Transverse colon (tissue), 4 donors: ENCODE measurements at places on chromosomes 4 and X. TPM values are rescaled to one million over a fixed set of nuclear protein-coding genes. Genes with fewer than 3 reads are reported as not detected.

DNA sequence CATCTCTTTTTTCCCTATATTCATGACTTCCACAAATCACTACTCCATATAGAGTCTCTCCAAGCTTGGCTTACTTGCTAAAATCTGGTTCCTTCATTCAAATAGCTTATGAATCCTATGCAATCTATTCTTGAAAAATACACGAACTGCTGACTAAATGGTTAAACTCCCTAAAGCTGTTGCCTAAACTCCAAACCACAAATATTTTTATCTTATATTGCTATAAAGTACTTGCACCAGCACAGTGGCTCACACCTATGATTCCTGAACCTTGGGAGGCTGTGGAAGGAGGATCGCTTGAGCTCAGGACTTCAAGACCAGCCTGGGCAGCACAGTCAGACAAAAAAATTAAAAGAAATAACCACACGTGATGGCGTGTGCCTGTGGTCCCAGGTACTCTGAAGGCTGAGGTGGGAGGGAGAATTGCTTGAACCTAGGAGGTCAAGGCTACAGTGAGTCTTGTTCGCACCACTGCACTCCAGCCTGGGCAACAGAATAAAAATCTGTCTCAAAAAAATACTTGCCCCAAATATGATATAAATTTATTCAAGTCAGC is 2.2 kb downstream of the FBXO8 start:
- DNase-seq = no peak

DNA sequence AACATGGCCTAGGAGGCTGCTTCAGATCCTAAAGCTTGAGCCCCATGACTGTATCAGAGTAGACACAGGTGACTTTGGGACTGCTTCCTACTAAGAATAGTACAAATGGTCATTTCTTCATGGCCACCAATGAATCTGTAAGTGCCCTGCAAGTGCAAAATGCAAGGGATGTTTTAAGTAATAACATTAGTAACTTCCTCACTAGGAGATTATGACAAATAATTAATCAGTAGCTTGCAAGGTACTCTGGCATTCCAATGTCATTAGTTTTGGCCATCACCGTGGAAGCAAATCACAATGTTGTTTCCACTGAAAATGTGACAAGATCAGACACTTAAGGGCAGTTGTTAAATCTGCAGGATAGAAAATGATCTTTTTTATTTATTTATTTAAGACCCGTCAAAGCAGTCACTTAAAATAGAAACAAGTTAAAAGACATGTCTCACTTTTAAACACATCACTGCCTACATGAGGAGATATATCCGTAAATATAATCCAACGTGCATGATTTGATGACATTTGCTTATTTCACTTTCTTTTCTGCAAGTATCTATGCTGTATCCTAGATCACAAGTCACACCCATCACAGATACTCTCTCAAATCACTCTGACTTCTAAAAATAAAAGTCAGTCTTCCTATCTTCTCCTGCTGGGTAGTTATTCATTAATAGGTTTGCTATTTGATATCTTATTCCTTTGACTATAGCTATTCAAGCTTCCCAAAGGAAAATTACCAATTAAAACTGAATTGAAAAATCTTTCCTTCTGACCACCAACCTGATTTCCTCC is 400.6 kb downstream of the IL15 start:
- no peak for DNase-seq

GRCh38 chr4:25500626-25501316 is 123.7 kb downstream of the ANAPC4 start:
- no peak for DNase-seq

DNA sequence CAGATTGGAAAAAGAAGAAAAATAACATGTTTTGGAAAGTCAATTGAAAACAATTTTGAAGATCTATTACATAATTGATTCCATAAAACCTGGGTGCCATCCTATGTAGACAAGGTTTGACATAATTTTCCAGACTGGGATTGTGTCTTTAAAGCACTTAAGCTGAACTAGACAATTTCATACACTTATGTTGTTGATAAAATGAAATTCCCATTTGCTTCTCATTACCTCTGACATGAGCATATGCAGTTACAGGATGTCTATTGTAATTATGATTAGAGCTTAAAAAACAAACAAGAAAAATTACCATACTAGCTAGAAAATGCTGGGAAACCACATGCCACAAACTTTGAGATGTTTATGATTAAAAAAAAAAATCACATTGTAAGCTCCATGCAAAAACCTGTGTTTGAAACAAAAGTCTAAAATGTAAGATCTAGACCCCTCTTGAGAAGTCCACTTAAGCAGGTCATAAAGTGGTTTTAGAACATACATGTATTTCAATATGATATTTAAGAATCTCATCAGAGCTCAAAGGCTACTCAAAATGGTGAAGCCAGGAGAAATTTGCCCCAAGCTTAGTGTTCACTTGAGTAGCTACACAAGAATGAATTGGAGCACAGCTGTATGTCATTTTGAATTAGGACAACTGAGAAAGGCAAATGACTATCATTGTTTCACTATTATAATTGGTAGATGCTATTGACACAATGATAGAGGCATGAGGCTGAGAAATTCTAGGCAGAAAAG is 181.1 kb upstream of the PABPC4L start:
- DNase-seq = no peak

DNA sequence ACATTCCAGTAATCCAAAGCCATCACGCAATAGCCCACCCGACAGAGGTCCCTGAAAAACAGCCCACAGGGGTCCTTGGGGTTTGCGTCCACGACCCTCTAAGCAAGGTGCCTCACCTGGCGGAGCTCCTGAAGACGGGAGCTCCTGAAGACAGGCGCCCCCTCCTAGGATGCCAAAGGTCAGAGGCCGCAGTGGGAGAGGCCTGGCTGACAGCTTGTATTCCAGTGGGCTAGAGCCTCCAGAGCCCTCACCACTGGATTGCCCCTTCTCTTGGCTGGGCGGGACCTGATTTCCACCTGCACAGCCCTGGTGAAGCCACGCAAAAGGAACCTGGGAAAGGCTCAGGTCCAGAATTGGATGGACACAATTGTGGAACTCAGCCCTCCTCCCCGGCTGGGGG is 29.7 kb upstream of the WFS1 start:
- DNase-seq = no peak

GRCh38 chrX:97326456-97326855 is 442.7 kb downstream of the RPA4 start:
- DNase-seq = no peak

DNA sequence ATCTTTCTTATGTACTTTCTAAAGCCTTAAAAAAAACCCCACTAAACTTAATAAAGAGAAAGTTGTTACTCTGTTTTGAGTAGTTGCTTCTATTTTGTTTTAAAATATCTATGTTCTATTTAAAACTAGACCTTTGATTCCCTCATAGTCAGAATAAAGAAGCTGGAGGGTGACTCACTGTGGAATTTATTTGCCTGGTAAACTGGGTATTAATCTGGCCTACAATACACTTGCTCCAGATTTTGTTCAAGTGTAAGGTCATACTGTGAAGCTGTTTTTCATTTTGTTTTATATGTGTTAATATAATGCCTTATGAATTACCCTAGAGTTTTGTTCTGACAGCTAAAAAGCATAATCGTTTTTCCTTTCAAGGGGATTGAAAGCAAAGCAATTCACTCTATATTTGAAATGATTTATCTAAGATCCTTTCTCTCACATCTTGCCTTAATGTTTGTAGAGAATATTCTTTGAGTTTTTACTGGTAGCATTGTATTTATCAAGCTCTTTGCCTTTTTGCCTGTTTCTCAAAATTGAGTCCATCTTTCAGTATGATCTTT is 277.4 kb upstream of the PITX2 start:
- no peak for DNase-seq

DNA sequence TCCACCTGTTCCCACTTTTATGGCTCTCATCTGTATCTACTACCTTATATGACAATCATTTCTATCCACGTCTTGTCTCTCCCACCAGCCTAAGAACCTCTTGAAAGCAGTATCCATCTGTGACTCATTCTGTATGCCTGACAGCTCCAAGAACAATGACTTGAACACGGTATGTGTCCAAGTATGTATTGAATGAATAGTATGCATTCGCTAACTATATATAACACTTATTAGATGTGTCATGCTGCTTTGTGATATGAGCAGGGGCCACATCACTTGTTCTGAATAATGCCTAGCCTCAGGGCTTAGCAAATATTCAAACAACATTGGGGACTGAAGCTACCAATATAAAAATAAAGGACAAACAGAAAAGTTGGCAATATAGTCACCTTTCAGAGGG is 4.9 kb downstream of the OPHN1 start:
- no peak for DNase-seq

- DNase-seq = no peak
These were observed 28.7 kb downstream of the RBPJ start for GRCh38 chr4:26349496-26349895.

DNA sequence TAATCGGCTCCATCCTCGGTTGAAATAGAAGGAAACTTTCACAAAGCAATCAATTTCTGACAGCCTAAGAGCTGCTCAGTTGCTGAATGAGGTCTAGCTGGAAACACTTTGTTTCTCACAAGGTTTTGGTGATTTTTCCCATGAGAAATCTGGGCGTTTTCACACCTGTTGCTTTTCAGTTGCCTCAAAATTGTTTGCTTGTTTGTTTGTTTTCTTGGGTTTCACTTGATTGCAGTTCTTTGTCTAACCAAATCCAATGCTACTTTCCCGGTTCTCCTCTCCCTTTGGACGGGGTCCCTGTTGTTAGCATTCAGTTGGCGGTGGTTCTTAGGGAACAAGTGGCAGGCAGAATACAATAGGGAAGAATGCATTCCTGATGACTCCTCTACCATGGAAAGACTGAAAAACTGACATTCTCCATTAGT is 135.5 kb downstream of the PALLD start:
- no peak for DNase-seq

GRCh38 chr4:122710434-122711308 is 21.8 kb upstream of the BBS12 start:
- DNase-seq = no peak

SMAD1 gene
- total RNA-seq = 45.4 TPM

ZNF182 gene
- 6.8 TPM for total RNA-seq

GAGE2A gene
- total RNA-seq = not detected

FAM9C gene
- total RNA-seq = 0.14 TPM

NSUN7 gene
- total RNA-seq = 8.1 TPM

GSX2 gene
- total RNA-seq = not detected

TLR10 gene
- not detected for total RNA-seq
